ENCODE measurements at places on chromosomes 2 and 18.

DNA sequence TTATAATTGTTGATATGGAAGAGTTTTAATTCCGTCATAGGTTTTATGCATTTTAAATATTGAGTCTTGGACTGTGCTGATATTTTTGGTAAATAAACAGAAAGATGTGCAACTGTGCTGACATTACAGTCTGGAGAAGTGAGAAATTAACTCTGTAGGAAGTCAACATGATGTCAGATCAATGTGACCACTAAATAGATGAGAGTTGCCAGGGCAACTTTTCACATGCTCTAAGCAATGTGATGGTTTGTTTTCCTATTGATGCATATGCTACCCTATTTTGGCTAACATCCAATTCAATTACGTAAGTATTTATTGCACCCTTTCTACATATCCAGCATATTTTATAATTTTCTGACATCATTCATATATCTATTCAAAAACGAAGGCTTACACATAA lies 1109.3 kb downstream of the TSN start:
- DNase-seq: no peak

- DNase-seq: no peak
Observed at GRCh38 chr2:237121321-237121720, 35.6 kb downstream of the COPS8 start.

DNA sequence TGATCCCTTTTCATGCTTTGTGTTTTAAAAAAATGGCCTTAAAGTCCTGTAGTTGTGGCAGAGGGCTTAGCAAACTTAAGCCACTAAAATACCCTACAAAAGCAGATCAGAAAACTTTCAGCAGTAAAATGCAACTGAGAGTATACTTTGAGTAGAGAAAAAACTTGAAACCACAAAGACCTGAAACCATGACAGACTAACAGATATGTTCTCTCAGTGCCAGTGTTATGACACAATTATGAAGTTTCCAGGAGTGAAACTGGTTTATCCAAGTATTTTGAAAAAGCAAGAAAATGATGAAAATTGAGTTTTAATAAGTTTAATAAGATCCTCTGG lies 74.5 kb downstream of the SPRED2 start:
- no peak for DNase-seq

- no peak for DNase-seq
Observed at GRCh38 chr2:205047273-205047839, 502.1 kb downstream of the PARD3B start.

- no peak for DNase-seq
Observed at GRCh38 chr2:152336854-152337510, 2.0 kb downstream of the FMNL2 start.

GRCh38 chr2:101486258-101486701 lies 11.4 kb upstream of the RFX8 start:
- no peak for DNase-seq

- DNase-seq: no peak
Observed at GRCh38 chr2:230408244-230408842, 7.7 kb upstream of the SP100 start.

- no peak for DNase-seq
Observed at GRCh38 chr2:127657232-127657595, 11.3 kb downstream of the GPR17 start.
